Astrocyte of the hippocampus (primary cell): ENCODE measurements at places on chromosomes 2 and 18.

DNA sequence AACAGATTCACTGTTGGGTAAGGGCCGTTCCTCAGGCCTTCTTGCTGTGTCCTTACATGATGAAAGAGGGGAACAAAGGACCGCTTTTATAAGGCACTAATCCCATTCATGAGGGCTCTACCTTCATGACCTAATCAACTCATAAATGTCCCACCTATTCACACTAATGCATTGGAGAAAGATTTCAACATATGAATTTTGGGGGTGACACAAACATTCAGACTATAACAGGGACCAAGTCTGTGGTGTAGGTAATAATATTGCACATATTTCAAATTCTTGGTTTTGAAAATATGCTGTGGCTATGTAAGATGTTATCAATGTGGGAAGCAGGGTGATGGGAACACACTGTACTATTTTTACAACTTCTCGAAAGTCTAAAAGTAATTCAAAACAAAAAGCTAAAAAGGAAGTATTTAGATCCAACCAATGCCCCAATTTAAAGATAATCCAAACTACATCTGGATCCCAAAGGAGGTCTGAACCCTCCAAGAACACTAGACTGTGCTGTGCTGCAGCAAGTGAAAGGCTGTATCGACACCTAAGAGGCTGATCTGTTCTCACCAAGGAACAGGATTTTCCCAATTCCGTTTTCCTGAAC lies 82.4 kb upstream of the TGIF1 start:
- DNase-seq = peak; percentile 77

- no peak for DNase-seq
These were observed 10.7 kb upstream of the ADD2 start for GRCh38 chr2:70778676-70779075.

GRCh38 chr18:41153871-41154270 lies 801.2 kb upstream of the PIK3C3 start:
- no peak for DNase-seq

DNA sequence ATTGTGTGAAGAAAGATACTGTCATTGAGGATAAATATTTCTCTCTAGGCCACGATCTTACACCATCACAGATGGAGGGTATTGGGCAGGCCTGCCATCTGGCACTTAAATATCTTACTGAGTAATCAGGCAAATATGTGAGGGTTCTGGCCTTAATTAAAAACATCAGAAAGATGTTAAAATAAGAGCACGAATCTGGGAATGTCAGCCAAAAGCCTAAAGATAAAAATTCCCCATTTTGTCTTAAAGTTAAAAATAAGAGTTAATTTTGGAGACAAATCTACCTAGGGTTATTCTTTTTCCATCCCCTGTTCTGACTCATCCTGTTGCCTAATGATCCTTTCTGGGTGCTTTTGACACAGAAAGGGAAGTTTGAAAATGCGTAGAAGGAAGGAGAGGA lies 121.0 kb downstream of the SUCLG1 start:
- DNase-seq = no peak

DNA sequence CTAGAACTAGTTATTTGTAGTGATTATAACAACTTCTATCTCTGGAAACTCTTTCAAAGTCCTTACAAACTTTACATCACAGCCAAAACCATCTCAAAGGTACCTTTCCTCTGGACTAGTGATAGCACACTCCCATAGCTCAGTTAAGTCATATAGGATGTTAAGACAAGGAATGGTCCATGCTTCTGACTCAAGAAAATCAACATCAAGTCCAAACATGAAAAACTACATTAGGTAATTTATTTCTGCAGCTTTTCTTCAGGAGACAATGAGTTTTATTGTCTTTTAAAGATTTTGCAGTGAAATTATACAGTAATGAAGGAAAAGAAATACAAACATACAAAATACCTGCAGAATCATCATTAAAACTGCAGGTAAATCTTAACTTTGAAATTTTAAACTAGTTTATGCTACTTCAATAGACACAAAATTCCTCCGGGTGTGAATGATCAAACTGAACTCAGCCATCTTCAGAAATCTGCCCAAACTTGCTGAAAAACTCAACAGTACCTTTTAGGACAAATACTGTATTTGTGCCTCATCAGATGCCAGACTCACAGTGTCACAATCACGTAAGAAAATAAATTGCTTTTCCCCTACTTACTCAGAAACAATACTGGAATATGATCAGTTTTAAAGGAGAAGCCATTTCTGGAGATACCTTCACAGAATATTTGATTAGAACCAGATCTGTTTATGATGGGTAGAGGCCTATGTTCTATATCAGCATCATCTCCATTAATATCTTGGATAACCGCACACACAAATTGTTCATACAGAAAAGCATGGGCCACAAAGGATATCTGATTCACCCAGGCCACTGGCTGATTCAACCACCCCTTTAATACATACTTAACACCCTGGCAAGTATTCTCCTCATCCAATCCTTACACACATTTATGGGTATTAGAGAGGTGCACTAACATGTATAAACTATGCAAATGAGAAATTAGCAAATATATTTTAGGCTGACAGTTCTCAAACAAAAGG lies 2.6 kb downstream of the TMEM131 start:
- DNase-seq = no peak

DNA sequence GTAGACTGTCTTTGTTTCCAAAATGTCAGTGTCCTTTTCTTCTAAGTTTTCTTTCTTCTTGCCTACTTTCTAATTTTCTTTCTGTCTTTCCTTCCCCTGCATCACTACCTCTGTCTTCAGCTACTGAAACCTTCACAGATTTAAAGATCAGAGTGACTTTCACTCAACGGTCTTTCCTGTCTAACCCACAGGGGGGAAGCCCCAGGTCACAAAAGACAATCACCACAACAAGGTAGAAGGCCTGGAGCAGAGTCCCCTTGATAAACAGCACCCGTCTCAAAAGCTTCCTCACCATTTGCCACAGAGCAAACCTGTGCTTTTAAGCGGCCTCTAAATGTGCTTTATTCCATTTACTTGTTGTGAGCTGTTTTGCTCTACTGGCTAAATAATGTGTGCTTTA lies 665.4 kb downstream of the BCL11A start:
- DNase-seq = no peak

DNA sequence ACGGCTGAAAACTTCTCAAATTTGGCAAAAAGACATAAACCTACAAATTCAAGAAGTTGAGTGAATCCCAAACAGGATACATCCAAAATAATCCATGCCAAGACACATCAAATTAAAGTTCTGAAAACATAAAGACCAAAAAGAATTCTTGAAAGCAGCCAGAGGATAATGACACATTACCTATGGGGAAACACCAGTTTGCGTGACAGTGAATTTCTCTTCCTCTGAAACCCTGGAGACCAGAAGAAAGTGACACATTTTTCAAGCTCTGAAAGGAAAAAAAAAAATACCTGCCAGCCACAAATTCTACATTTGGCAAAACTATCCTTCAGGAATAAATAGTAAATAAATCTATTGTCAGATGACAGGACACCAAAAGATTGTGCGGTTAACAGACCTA lies 86.0 kb upstream of the AFF3 start:
- DNase-seq = no peak

DNA sequence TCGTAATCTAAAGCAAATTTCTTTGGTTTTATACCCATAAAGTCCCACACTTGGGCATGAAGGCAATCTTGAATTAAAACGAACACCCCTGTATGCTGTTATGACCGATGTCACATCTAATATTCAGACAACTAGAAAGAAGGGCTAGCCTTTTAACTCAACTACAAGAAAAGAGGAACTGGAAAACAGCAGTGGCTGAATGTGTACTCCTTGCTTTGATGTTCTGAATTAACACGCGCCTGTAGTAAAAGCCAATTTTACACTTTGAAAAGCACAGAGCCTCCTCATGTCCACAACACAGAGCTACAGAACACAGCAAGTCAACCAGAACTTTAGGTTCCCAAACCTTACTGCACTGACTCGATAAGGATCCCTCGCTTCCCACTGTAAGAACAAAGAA lies 147.6 kb downstream of the HDAC4 start:
- no peak for DNase-seq

- DNase-seq = no peak
These were observed 7.3 kb downstream of the FARP2 start for GRCh38 chr2:241363426-241363825.

DNA sequence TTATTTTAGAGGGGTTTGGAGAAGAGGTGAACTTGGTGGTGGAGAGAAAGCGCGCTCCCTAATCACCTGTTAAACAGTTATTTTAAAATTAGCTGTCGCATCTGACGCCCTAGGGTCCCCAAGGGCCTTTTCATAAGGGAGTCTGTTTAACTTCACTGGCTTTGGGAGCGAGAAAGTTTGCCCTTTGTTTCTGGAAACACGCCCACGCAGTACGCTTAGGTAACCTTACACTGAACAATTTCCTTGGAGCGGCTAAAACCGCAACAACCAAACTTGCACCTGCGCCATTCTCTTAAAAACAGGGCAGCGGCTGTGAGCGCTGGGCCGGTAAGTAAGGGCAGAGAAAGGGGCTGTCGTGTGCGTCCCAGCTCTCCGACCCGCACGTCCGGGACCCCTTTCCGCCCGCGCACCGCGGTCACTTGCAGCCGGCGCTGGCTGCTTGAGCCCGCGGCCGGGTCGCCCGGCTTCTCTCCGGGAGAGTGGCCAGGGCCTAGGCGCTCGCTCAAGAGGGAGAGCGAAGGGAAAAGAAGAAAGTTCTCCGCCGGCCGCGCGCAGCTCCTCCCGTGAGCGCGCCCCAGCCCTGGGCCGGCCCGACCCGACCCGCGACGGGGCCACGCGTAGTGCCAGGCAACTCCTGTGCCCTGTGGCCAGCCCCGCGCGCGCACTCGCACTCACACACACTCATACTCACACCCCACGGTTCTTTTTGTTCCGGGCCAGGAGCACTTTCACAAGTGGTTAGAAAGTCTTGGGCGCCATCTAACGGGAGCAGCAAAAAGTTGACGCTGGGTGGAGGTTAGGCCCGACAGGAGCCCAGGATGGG lies 19.2 kb downstream of the POU3F3 start:
- peak; percentile 93 for DNase-seq

DNA sequence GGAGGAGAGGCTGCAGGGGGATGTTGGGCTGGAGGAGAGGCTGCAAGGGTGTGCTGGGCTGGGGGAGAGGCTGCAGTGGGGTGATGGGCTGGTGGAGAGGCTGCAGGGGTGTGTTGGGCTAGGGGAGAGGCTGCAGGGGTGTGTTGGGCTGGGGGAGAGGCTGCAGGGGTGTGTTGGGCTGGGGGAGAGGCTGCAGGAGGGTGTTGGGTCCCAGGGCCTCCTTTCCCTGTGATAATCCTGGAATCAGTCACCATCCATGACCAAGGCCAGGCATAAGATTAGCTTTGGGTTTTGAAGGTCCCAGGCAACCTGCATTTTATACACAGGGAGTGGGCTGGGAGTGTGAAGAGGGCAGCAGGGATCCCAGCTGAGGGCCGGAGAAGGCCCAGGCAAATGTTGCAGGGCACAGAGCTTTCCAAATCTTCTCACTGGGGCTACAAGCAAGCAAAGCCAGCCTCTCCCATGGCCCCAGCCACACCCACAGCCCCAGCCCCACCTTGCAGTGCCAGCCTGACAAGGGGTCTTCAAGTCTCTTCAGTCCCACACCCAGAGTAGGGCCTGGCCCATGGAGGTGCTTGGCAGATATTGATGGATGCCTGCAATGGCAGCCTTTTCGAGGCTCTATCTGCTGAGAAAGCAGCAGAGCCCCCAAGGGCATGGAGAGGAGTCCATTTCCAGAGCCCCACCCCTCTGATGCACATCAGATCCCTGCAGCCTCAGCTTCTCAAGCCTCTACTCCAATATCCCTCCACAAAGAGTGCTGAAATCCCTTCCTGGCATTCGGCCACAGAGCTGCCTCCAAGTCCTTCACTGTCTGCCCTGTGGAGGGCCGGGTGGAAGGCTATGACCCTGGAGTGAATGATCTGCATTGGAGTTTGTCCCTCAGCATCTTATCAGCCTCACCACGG lies 50.3 kb upstream of the GLI2 start:
- DNase-seq = no peak

GRCh38 chr2:16123856-16124780 lies 183.8 kb downstream of the MYCN start:
- DNase-seq = no peak

DNA sequence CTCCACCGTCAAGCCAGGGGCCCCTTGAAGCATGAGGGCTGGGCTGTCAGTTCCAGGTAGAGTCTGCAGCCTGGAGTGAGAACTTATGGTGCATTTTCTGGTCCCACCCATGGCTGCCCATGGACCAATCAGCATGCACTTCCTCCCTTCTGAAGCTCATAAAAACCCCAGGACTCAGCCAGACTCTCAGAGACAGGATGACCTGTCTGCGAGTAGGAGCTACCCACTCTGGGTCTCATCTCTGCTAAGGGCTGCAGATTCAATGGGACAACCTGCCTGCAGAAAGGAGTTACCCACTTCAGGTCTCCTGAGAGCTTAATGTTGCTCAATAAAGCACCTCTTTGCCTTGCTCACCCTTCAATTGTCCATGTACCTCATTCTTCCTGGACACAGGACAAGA lies 9.4 kb upstream of the DUSP19 start:
- DNase-seq = no peak

DNA sequence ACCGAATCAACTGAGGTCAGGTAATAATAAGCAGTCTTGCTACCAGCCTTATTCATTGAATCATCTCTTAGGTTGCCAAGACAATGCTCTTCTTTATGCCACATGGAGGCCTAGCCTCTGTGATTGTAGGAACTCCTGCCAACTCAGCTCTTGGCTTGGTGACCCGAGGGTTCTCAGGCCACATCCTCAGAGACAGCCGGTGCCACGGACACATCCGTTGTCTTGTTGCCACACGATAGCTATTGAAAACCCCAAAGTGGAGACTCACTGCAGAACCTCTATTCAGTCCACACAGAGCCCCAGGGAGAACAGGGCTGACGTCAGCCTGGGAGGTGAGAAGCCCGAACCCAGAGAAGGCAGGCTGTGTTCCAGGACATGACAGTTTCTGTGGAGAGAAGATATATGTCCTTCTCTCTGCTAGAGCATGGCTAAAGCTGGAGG lies 53.5 kb upstream of the TGFA start:
- peak; percentile 69 for DNase-seq

DNA sequence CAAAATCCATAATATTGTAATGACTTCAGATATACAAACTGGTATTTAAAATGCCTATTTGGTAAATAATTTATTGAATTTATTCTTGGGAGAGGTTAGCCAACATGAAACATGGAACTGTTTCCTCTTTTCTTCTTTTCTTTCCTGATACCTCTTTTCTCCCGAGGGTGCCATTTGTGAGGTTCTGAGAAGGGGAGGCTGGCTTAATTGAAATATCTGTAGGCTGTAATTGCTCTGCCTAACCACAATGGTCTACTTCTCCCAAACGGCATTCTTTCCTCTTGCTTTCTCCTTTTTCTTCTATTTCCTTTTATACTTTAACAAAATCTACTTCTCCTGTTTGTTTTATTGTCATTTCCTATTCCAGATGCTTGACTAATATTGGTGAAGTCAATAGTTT lies 114.9 kb downstream of the TCF4 start:
- no peak for DNase-seq

- DNase-seq = peak; percentile 42
These were observed 100.4 kb downstream of the GPD2 start for GRCh38 chr2:156536534-156536933.
